ENCODE measurements at places on chromosomes 5 and 9.

DNA sequence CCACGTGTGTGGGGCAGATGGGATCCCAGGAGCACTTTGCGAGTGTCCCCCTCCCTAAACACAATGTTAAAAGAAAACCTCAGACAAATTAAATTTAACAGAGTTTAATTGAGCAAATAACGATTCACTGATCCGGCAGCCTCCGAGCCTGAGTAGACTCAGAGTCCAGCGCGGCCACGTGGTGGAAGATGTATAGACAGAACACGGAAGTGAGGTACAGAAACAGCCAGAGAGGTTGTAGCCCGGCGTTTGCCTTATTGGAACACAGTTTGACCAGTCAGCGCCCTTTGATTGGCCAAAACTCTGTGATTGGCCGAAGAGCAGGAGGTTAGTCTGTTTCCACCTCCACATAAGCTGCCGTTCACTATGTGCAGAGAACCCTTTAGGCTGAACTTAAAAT, 363.0 kb upstream of the IRX2 start:
- no peak for DNase-seq

DNA sequence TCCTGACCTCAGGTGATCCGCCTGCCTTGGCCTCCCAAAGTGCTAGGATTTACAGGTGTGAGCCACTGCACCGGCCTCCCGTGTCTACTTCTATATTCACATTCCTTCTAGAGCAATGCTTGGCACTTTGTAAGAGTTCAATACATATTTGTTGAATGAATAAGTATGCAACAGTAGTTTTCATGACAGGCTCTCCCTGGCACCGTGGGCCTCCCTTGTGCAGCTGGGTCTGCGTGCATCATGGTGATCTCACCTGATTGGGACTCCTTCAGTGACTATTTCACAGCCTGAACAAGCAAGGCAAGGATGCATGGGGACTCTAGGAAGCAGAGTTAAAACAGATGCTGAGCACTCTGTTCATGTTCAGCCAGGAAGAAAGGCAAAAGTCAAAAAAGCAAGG, 6.8 kb upstream of the ZBTB34 start:
- peak; percentile 47 for DNase-seq

DNA sequence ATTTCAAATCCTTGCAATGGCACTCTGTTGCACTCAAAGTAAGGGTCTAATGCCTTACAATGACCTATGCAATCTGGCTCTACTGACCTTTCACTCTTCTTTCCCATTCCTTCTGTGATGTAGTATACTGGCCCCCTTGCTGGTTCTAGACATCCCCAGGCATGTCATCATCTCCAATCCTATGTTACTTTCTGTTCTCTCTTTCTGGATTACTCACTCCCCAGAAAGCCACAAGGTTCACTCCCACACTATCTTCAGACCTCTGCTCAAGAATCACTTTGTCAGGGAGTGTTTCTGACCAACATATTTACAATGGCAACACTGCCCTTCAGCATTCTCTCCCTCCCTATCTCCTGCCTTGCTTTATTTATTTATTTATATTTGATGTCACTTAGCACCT, 802.2 kb upstream of the WWC1 start:
- peak; percentile 55 for DNase-seq

- no peak for DNase-seq
Measured at GRCh38 chr5:149014571-149015031, 48.3 kb downstream of the SH3TC2 start.

DNA sequence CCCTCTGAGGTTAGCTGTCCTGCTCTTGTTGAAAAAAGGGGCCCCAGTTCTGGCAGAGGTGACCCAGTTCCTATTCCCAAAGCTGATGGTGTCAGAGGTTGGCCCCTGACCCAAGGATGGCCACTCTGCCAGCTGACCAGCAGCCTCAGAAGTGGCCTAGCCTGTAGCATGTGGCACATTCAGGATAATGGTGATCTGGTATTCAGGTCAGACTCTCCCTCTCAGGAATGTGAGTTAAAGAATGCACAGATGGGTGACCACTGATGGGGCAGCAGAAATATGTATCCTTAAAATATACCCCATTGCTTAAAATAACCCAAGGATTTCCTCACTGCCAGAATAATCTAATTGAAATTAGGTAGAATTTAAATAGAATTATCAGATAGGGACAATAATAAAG, 369.2 kb downstream of the SEMA5A start:
- DNase-seq, result no peak

GRCh38 chr5:2756211-2757152, 5.0 kb upstream of the IRX2 start:
- peak; percentile 92 for DNase-seq

GRCh38 chr9:107929443-107929842, 439.9 kb upstream of the KLF4 start:
- peak; percentile 54 for DNase-seq

GRCh38 chr9:130298662-130299279, 33.2 kb downstream of the HMCN2 start:
- DNase-seq, result peak; percentile 25

DNA sequence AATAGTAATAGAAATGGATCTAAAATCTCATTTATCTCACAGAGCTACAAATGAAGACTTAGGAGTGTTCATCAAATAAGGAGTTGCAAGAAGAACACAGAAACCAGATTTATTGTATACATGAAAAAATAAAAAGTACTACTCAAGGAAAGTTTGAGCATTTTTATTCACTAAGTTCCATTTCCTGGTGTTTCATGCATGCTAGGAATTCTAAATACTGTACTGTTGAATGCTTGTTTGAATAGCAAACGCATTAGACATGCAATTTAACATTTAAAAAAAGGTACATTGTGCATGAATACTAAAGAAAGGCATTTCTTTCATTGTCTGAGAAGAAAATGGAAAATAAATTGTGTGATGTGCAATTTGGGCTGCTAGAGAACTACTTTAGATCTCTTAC, 52.1 kb downstream of the C6 start:
- DNase-seq, result peak; percentile 37

DNA sequence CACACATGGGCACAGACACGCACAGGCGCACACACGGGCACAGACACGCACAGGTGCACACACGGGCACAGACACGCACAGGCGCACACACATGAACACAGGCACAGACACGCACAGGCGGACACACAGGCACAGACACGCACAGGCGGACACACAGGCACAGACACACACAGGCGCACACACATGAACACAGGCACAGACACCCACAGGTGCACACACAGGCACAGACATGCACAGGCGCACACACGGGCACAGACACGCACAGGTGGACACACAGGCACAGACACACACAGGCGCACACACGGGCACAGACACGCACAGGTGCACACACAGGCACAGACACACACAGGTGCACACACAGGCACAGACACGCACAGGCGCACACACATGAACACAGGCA, 312.8 kb upstream of the IRX1 start:
- no peak for DNase-seq

DNA sequence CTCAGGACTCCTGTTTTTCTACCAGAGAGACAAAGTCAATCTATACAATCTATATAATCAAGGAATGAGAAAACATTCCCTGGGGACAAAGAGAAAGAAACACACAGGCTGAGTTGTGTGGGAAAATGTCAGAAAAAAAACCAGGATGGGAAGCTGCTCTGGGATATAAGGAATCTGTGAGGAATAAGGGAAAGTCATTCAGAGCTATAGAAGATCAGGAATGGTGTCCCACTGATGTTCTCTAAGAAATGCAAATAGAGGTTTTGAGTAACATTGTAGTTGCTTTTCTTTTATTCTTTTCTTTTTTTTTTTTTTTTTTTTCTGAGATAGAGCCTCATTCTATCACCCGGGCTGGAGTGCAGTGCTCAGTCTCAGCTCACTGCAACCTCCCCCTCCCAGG, 605.9 kb upstream of the KLF4 start:
- no peak for DNase-seq

GRCh38 chr9:68446836-68447235, 90.4 kb downstream of the PGM5 start:
- DNase-seq, result no peak

DNA sequence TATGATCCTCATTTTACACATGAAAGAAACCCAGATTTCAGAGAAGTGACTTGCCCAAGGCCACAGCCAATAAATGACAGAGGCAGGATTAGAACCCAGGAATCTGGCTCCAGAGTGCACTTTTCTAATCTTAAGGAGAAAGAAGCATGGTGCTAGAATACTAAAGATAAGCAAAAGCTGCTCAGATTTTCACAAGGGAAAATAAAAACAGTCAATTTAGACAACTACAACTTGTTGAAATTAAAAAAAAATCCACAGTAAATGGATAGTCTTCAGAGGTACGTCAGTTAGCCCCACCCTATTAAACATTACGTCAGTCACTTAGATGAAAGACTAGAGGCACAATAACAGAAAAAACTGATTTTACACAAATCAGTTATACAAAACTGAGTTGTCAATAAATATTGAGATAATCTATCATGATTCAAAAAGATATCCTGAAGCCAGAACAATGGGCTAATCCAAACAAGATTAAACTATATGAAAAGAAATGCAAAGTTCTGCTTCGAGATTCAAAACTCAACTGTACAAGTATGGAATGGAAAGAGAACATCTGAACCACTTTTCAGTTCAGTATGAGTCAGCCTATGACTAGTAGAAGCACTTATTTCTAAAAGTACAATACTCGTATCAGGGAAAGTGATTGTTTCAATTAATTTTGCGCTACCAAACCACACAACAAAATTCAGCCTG, 9.3 kb downstream of the TMEM245 start:
- DNase-seq, result peak; percentile 60

DNA sequence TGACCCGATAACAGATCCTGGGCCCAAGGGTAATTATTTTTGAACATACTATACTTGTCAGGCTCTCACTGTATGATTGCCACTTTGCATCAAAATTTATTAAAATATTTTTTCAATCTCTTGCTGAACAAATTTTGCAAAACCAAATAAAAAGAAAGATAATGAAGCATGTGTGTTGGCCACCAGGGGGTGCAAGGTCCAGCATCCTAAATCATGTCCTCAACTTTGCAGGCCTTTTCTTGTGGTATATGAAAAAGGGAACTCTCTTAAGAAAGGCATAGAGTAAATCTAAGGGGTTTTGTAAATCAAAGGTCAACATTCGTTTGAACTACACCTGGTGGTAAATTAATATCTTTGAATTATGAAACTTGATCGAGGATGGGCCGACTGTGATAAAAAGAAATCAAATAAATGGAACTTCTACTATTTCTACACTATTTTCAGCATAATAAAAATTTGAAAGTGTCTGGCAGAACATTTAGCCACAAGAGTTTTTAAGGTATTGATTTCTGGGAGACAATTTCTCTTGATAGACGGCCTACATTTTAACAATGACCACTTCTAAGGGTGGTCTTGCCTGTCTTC, 676.5 kb downstream of the DMRTA1 start:
- peak; percentile 14 for DNase-seq

DNA sequence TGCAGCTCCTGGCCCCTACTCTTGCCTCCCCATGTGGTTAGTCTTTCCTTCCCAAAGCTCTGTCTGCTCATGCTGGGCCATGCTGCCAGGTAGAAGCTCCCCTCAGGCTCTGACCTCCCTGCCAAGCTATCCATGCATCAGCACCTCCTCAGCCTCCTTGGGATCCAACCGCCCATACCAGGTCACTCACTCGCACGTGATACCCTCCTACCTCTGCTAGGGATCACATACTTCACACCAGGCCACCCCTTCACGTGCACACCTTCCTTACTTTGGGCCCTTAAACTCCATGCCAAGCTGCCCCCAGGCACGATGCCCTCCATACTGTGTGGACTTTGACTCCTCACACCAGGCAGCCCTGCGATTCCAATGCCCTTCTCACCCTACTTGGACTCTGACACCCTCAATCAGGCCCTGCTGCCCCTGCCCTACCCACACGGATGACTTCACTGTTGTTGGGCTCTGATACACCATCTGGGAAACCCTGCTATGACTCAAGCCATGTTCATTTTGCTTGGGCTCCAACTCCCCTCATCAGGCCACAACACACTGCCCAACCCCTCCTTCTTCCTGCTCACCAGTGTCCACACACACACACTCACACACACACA, 34.1 kb downstream of the ZNF483 start:
- DNase-seq, result peak; percentile 22

- no peak for DNase-seq
Measured at GRCh38 chr5:76938177-76938576, 14.7 kb upstream of the CRHBP start.

DNA sequence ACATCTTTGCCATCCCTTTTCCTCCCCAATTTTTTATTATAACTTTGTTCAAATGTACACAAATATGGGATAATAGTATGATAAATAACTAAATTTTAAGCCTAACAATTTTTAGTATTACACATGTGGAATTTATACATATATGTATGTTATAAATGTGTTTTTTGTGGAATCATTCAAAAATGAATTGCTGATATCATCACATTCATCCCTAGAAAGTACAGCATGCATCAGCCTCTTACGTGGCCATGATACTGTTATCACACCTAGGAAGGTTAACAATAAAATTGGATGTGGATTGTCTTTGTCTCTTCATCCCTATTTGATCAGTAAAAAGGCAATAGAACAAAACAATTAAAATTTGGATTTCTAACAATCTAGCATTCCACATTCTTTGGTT, 73.7 kb upstream of the DAP start:
- no peak for DNase-seq

DNA sequence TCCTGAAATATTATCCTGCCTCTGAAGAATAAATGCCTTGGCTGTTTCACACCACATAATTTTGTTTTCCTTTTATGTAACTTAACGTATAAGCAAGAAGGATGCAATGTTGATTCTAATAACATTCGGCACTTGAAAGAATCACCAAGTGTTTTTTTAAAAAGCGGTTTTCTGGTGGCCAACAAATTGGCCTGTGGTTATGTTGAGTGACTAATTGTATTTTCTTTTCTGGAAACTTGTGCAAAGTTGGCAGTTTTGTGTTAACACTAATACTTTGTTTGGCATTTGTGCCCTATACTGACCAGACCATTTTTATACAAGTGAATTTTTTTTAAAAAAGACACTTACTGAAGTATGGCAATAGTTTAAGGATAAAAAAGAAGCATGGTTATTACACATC, 452.7 kb downstream of the BNC2 start:
- peak; percentile 66 for DNase-seq

GRCh38 chr5:76240336-76240735, 157.2 kb downstream of the SV2C start:
- no peak for DNase-seq

DNA sequence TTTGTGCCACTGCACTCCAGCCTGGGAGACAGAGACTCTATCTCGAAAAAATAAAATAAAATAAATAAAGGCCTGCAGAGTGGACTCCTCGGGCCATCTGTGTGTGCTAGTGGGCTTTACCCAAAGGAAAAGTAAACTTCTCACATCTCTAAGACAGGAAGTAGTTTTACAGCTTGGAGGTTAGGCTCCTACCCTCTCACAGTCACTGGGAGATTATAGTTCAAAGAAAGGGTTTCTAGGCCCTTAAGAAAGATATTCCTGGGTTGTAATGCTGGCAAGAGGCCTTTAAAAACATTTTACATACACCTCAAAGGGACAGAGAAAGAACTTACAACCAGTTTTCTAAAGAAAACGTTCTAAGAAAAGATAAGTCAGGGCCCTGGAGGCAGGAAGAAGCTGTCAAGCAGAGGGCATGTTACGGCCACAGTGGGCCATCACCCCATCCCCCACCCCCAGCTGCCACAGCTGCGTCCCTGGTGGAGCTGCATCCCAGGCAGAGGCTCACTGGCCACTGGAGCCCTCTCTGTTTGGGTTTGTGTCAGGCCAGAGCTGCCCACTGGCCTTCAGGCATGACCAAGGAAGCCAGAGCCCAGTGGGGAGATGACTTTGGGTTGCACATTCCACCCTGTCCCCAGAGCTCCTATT, 78.1 kb upstream of the CDK20 start:
- DNase-seq, result no peak

All from fibroblast of skin of scalp (primary cell).